ENCODE measurements at places on chromosomes 2 and 18.

DNA sequence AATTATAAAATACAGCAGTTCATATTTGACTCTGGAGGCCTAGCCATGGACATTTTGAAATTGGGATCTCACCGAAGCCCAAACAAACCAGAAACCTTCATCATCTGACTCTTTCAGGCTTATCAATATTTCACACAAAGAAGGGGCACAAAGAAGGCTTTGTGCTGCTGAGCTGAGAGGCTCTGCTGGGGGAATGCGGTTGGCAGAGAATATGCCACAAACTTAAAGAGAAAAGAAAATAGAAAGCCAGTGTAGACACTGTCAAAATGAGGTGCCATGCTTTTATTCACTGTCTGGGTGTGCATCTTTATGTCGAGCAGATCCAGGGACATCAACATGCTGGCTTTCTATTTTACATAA, 162.6 kb downstream of the QPCT start:
- DNase-seq = no peak

- DNase-seq = no peak
Measured at GRCh38 chr18:23981369-23981980, 33.1 kb upstream of the TTC39C start.

GRCh38 chr2:238999291-238999741, 151.4 kb downstream of the TWIST2 start:
- no peak for DNase-seq

DNA sequence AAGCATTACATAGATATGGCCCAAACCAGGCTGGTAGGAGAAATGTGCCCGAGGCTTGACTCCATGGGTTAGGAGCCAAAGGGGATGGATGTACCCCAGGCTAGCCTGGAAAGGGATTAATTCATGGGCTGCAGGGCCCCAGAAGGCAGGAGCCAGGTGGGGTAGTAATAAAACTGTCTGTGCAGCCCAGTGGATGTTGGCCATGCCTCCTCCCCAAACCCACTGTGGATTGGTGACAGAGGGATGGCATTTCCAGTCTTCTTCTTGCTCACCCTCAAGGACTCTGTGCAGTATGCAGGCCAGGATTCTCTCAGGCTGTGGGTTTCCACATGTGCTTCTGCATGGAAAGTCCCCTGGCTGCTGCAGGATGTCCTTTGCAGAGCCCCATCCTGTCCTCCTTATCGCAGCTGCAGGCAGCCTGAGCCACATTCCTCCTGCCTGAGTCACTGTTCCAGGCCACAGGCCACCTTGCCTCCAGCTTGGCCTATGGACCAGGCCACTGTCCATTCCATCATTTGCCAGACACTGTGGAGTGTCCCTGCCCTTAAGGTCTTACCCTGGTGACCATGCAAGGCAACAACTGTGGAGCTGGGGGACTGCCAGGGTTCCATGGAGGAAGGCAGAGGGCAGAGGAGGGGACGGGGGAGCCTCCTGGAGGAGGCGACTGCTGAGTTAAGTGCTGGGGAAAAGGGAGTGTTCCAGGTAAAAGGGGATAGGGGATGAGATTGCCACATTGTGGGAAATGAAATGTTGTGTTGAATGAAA, 38.9 kb downstream of the INO80C start:
- peak; percentile 62 for DNase-seq

- no peak for DNase-seq
Measured at GRCh38 chr2:190959911-190960788, 53.8 kb downstream of the STAT1 start.

DNA sequence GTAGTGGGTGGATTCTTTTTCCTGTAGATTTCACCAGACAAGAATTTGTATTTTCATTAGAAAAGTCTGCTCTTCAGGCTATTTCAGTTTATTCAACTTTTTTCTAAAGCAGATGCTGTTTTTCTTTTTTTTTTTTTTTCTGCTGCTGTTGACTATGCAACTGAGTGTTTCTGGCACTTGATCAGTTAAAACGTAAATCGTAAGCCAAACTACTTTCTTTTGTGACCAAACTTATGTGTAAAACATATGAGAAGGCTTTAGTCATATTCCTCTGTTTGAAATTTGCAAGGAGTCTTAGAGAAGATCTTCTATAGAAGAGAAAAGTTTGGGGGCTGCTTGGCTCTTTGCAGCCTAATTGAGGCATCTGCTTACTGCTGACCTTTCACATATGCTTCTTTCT, 170.1 kb downstream of the PARD3B start:
- no peak for DNase-seq

DNA sequence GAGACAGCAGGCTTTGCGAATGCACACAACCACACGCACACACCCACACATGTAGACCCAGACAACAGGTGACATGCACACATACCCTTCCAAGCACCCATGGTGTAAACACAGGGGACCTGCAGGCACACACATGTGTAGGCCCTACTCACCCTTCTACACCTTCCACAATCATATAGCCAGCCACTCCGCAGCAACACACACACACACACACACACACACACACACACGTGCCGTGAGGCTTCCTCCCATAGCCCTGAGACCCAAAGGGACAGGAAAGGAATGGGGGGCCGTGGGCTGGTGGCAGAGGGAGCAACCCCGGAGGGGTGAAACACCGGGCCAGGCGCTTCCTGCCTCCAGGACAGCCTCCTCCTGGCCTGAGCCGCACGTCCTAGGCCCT, 37.4 kb downstream of the BIN1 start:
- DNase-seq = no peak

GRCh38 chr2:156323754-156324153, 8.8 kb downstream of the NR4A2 start:
- DNase-seq = no peak

DNA sequence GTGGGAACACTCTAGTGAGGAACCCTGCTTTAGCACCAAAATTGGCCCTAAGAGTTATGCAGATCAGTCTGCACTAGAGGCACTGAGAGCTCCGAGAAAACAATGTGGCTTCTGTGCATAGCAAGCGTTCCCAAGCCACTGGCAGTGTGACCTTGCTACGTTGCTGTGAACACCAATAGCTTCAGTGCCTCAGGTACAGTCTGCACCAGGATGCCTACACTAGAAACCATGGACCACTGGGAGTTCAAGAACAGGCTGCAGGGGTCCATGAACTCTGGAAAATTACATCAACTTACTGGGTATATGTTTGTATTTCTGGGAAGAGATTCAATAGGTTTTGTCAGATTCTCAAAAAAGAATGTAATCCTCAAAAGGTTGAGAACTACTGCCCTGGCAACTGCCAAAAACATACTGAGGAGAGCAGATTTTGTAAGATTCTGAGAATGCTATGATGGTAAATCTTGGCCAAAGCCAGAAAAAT, 18.3 kb upstream of the SP3 start:
- no peak for DNase-seq
